ENCODE measurements at places on chromosomes 7 and 10.

- no peak for DNase-seq
Measured at GRCh38 chr10:124285587-124286527, 132.9 kb downstream of the OAT start.

DNA sequence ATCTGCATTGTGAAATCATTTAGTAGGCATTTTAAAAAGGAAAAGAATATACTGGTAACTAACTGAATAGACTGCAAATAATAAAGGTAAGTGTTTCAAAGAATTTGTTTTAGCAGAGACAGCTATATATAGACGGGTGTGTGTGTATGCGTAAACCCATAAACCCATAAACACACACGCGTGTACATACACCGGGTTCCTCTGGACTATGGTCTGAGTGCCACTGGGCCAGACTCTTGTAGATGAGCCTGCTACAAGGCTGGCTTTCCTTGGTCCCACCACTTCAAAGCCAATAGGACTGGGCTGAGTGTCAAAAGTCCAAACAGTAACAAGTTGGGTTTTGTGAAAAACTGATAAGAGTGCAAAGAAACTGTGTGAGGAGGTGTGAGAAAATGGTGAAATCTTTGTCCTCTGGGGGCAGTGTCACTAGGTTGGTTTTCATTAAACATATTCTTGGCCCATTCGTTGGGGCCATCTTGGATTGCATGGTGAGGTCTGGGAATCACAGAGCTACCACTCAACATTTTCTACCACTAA lies 39.8 kb downstream of the GNA12 start:
- no peak for DNase-seq

- no peak for DNase-seq
Measured at GRCh38 chr10:62424026-62424425, 49.9 kb downstream of the ZNF365 start.

GRCh38 chr7:122633472-122633871 lies 65.4 kb downstream of the RNF133 start:
- DNase-seq: no peak

DNA sequence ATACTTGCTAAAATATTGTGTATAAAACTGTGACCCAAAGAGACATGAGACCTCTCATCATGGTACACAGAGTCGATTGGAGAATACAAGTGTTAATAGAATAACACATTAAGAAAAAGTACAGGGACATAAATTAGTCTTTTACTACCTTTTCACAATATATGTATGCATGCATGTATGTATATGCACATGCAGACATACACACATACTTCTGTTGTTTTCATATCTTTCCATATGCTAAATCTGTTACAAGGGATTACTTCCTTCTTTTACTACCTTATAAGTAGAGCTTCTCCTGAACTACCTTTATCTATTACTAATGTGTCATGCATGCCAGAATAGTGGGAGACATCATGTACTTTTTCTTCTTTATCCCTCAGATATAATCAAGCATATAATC lies 131.6 kb downstream of the GPR158 start:
- DNase-seq: no peak

DNA sequence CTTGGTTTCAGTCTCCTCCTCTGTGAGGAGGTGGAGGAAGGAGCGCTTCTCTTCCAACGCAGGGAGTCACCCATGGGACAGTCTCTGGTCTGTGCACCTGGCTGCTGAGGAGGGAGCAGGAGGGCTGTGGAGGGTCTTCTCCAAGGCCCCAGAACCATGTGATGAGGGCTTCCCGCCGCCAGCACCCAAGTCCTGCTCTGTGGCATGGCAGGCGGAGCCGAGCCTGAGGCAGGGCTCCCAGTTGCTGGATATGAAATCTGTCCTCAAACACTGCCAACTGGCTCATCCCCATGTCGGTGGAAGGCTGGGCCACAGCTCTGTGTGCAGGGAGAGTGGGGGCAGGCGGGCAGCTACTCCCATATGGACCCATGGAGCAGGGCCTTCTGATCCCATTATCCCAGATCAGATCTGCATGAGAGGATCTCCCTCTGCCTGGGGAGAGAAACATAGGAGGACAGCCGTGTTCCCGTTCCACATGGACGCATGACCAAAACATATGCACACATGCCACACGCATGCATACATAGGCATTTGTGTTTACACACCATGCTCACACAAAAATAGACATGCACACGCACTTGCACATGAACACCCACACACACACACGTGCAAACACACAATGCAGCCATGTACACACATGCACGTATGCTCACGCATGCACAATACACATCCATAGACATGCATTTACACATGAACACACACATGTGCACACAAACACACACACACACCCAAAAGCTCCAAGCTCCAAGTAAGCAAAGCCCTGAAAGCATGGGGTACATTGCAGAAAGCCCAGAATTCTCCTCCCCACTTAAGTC lies 38.8 kb upstream of the EN2 start:
- no peak for DNase-seq

GRCh38 chr10:84047258-84048010 lies 91.9 kb upstream of the GHITM start:
- no peak for DNase-seq

DNA sequence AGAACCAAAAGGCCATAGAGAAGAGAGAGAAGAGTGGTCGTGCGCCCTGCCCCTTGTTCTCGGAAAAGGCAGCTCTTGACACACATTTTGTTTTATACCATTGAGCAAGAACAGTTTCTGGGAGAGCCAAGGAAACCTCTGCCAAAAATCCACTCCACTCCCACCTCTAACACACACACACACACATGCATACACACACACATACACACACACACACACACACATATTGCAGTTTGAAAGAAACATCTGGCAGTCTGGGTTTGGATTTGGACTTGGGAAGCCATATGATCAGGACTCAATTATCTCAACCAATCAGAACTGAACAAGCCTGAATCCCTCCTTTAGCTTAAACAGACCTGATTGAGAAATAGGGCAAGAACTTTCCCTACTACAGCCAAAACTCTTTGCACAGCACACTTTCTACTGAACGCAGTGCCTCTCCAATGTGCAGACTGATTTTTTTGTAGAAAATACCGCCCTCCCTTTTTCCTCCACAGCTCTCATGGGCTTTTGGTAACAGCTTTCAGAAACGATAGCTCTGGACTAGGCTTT lies 484.0 kb upstream of the ZWINT start:
- DNase-seq: no peak

GRCh38 chr7:30714129-30714528 lies 31.9 kb upstream of the CRHR2 start:
- no peak for DNase-seq

DNA sequence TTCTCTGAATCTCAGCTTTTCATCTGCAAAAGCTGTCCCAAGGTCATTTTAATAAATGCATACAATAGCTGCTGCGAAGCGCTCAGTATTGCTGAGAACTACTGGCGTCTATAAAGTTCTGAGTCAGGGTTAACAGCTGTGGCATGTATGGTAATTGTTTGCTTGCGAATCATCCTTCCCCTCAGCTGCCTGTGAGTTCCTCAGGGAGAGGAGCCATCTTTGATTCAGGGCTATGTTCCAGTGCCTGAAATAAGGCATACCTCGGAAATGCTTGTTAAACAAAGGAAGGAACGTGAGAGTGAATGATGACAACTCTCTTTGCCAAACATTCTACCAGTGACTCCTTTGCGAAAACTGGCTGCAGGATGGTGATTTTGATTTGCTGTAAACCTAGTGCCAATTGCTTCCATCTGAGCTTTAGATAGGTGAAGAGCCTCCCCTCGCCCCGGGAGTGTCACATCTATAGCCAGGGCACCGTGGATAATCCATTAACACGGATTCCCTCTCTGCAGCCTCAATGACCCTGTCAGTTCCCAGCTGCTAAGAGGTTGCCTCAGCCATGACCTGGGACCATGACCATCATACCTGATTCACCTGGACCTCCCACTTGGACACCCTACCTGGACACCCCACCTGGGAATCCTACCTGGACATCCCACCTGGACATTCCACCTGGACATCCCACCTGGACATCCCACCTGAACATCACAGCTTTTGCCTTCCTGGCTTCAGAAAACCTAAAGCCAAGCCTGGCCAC lies 39.6 kb downstream of the GPRIN2 start:
- DNase-seq: no peak

GRCh38 chr10:12412666-12413368 lies 63.5 kb downstream of the CAMK1D start:
- DNase-seq: peak; percentile 4

- no peak for DNase-seq
Measured at GRCh38 chr10:75335983-75336382, 65.6 kb downstream of the ZNF503 start.

DNA sequence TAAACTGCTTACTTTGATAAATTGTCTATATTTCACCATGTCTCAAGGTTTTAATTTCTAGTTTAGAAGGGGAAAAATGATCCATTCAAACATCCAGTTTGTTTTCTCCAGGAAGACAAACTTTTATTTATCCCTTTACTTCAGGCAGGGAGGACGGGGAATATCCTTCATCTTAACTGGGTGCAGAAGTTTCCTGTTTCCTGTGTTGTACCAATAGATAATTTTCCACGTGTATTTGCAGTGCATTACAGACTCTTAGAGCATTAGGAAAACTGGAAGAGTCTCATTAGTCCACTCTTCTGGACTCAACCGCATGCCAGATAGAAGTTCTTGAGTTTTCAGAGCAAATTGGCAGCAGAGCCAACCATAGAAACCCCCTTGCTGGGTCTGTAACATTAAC lies 39.4 kb upstream of the PIP4K2A start:
- DNase-seq: no peak

GRCh38 chr7:104240401-104240800 lies 32.6 kb upstream of the ORC5 start:
- no peak for DNase-seq

DNA sequence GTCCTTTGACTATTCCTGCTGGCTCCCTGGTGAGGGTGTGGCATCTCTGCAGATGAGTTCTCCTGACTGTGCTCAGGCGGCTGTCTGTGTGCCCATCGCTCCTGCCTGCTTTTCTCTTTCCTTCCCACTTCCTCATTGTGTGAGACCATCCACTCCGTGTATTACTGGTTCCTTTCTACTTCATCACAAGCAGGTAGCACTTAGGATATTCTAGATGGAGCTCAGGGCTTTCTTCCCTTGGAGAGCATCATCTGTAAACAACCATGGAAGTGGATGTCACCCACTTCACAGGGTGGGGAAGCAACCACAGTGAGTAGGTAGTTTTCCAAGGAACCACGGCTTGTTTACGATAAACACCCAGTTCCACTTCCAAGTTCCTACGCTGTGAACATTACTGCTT lies 15.7 kb downstream of the DNAJB6 start:
- no peak for DNase-seq

DNA sequence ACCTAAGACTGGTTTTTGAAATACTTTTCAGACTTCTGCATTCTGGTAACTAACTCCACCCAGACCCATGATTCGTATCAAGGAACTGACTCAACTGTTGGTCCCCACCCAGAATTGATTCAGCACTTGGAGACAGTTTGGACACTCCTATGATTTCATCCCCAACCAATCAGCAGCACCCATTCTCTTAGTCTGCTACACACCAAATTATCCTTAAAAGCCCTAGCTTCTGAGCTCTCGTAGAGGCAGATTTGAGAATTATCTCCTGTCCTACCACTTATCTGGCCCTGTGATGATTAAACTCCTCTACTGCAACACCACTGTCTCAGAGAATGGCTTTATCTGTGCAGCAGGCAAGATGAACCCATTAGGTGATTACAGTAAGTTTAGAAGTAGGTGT lies 7.7 kb upstream of the GSTO1 start:
- no peak for DNase-seq

DNA sequence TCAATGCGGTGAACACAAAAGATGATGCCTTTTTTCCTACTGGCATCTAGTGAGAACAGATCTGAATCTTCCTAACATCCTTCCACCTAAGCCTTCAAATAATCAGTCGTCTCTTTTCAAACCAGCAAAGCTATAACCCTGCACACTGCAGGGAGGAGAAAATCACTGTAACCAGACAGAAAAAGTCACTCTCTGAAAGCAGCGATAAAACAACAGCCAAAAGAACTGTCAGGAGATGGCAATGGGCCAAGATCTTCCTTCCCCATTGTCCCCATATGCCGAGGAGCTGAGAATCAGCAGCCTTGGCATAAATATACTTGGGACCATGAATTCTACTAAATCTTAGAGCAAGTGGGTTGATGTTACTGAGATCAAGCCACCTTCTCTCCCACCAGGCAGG lies 13.1 kb downstream of the FZD9 start:
- no peak for DNase-seq

DNA sequence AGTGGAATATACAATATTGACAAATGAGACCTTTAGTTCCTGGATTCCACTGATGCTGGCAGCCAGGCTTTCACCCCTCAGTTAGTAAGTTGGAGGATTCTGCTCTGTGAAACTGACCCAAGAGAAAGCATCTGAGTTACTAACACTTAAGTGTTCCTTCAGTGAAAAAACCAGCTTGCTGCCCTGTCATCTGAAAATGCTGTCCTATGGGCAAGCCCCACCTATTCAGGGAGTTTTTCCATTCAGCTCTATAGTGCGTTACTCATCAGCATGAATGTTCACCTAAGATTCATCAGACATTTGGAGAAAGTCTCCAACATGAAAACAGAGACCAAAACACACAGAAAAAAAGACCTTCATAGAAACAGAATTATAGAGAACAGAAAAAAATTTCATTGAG lies 37.9 kb downstream of the PRPF18 start:
- DNase-seq: no peak

DNA sequence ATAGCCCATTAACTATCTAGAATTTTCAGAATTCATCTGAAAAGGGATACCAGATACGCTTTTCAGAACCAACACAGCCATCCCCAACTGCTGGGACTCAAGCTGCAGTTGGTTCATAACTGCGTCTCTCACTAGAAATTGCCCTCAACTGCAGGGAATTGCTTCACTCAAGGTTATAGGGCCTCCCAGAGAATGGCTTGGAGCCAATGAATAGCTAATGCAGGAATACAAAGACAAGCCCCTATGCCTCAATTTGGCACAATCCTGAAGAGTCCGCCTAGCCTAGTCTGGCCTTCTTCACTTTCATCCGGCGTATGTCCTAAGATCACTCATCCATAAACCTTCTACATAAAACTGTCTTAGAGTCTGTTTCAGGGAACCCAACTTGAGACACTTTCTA lies 164.0 kb downstream of the SKAP2 start:
- no peak for DNase-seq

- no peak for DNase-seq
Measured at GRCh38 chr10:86651631-86652331, 2.6 kb upstream of the OPN4 start.

DNA sequence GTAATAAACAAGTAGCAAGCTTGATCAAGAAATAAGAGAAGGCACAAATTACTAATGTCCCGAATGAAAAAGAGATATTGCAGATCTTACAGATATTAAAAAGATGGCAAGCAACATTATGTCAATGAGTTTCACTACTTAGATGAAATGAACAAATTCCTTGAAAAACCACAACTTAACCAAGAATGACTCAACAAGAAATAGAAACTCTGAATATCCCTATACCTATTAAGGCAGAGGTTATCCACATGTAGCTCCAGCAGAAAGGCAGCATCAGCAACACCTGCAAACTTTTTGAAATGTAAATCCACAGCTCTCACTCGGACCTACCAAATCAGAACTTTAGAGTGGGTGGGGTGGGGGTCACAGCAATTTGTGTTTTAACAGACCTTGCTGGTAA lies 33.6 kb downstream of the PDE1C start:
- no peak for DNase-seq

GRCh38 chr10:100986623-100986951 lies 710 bp downstream of the MRPL43 start:
- DNase-seq: no peak

- DNase-seq: no peak
Measured at GRCh38 chr10:85995791-85996190, 370.8 kb downstream of the GRID1 start.

Measured in T-helper 1 cell (primary cell).